Adrenal gland (tissue), 19 donors: ENCODE measurements at places on chromosomes 16 and 17. TPM values are rescaled to one million over a fixed set of nuclear protein-coding genes. Genes with fewer than 3 reads are reported as not detected.

Gene C16orf89
- 7.2 TPM for total RNA-seq

Gene IRX6
- not detected for total RNA-seq

Gene GCGR
- total RNA-seq: not detected

DNA sequence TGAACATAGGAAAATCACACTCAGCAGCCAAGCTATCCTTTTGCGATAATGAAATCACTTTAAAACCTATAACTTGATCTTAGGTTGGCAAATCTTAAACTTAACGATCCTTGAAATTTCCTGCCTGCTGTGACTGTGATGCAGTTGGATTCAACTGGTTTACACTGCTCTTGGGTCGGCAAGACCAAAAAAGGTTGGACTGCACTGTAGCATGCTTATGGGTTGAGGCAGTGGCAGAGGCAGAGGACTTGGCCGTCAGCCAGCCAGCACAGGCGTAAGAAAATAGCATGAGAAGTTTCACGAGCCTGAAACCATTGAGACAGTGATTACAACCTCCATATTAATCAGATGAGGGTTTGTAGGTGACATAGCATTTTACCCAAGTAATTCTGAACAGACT, 21.4 kb downstream of the WSB1 start:
- no peak overlapping the region for H3K4me3 ChIP-seq
- H3K4me1 ChIP-seq: peaks cover 7% of the 10 kb centered on the region
- no peak overlapping the region for H3K27ac ChIP-seq
- peak; percentile 72 for DNase-seq

- peak; percentile 90 for DNase-seq
- no peaks in the 10 kb centered on the region for H3K27me3 ChIP-seq
- H3K36me3 ChIP-seq: no peaks in the 10 kb centered on the region
- peak within 1 kb of the TSS; percentile 93 for H3K27ac ChIP-seq
Measured at GRCh38 chr16:56988948-56989945, at the start of gene NLRC5. NLRC5 (plus strand) TSS chr16:56989557; CDS start chr16:57020713, 31,156 bp downstream.

- no peak overlapping the region for H3K4me3 ChIP-seq
- no peak for DNase-seq
- no peaks in the 10 kb centered on the region for H3K27me3 ChIP-seq
- H3K27ac ChIP-seq: no peak overlapping the region
Measured at GRCh38 chr16:89915303-89916232, 3.1 kb upstream of the MC1R start.

GRCh38 chr17:19672009-19672750, 23.6 kb downstream of the ALDH3A2 start:
- peak; percentile 87 for DNase-seq
- no peak overlapping the region for H3K4me3 ChIP-seq
- no peaks in the 10 kb centered on the region for H3K36me3 ChIP-seq
- peak overlapping the region; percentile 70 for H3K27ac ChIP-seq
- H3K4me1 ChIP-seq: peaks cover 11% of the 10 kb centered on the region
